Stromal cell of bone marrow (primary cell): ENCODE measurements at places on chromosomes 13 and 19.

- DNase-seq, result no peak
These were observed 381.0 kb downstream of the TSHZ3 start for GRCh38 chr19:30968210-30968609.

DNA sequence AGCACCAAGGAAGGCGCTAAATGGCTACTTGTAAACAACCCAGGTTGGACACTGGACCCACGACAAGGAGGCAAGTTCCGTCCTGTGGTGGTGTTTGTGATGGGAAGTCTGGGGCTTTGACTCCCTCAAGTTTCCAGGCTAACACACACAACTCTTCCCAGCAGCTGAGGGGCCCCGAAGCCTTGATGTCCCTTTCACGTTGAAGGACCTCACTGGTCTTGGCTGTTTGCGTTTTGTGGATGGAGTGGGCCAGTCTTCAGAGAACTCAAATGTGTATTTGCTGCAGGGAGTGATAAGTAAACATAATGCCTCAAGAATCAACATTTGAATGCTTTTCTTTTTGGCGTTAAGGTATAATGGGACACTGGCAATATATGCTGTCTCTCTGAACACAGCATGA, 199.2 kb downstream of the TM9SF2 start:
- no peak for DNase-seq

- no peak for DNase-seq
These were observed 202.3 kb upstream of the KLHL1 start for GRCh38 chr13:70310396-70311119.

DNA sequence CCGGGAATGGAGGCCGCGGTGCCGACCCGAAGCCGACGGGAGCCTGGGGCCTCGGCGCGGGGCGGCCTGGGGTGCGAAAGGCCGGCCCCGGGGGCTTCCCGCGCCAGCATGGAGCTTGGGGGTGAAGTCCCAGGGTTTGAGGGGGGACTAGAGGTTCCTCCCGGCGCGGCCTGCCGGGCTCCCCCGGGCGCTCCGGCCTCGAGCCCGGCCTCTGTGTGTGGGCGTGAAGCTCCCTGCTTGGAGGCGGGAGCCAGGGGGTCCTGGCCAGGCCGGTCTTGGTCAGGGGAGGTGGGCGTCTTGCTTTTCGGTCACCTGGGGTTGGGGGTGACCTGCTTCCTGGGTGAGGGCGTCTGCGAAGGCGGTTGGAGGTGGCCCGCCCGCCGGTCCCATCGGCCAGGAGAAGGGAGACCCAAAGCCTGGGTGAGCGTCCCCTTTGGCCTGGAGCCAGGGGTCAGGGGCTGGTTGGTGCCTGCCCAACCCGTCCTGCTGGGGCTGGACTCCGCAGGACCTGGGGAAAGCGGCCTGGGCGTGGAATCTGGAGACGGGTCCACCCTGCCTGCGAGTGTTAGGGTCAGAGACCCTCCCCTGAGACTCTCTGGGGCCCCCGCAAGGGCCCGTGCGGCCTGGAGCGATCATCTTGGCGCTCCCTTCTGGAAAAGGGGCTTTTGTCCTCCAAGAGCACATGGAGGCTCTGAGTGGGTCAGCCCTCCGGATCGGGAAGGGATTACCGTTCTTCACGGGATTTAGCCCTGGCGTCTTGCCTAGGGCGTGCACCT, 535 bp downstream of the BSG start:
- DNase-seq, result no peak

- no peak for DNase-seq
These were observed 14.7 kb upstream of the LILRB4 start for GRCh38 chr19:54648129-54648528.

DNA sequence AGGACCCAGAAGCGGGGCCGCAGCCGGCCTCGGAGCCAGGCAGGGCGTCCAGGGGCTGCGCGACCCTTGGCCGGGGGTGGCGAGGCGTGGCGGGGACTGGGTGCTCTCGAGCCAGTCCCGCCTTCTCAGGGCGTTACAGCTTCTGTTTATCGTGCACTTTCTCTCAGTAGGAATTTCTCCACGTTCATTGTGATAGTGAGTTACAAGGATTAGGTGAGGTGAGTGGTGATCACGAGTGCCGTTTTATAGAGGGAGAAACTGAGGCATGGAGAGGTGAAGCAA, 600 bp downstream of the AP1M1 start:
- no peak for DNase-seq
